ENCODE measurements at places on chromosomes 7 and 10.

GRCh38 chr10:33632432-33632831 lies 298.0 kb upstream of the NRP1 start:
- no peak for DNase-seq

DNA sequence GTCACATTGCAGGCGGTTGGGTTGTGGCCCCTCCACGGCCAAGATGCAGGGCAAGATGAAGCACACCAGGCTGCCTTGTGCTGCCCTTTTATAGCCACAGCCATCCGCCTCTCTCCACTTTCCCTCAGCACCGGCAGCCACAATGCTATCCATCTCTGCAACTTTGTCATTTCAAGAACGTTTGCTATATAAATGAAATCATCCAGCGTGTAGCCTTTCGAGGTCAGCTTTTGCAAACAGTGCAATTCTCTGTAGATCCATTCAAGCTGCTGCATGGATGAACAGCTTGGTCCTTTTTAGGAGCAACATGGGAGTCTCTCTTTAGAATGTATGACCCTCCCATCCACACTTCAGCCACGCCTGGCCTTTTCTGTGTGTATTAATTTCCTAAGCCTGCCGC lies 6.4 kb upstream of the IL15RA start:
- DNase-seq: no peak

GRCh38 chr7:41592794-41593193 lies 110.1 kb downstream of the INHBA start:
- no peak for DNase-seq

DNA sequence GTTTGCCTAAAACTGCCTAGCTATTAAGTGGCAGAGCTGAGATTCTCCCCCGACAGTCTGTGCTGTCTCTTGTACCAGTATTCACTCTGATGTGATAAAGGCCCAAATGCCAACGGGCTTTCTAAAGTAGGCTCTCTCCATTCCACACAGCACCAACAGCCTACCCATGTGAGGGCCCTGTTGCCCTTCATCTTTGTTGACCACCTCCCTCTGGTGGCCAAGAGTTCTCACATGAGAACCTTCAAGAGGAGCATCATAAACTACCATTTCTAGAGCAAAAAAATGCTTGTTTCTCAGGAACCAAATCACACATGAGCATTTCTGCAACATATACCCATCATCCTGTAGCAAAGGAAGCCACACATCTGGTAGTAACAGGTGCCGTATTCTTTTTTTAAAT lies 185.8 kb downstream of the GRM8 start:
- DNase-seq: peak; percentile 62

DNA sequence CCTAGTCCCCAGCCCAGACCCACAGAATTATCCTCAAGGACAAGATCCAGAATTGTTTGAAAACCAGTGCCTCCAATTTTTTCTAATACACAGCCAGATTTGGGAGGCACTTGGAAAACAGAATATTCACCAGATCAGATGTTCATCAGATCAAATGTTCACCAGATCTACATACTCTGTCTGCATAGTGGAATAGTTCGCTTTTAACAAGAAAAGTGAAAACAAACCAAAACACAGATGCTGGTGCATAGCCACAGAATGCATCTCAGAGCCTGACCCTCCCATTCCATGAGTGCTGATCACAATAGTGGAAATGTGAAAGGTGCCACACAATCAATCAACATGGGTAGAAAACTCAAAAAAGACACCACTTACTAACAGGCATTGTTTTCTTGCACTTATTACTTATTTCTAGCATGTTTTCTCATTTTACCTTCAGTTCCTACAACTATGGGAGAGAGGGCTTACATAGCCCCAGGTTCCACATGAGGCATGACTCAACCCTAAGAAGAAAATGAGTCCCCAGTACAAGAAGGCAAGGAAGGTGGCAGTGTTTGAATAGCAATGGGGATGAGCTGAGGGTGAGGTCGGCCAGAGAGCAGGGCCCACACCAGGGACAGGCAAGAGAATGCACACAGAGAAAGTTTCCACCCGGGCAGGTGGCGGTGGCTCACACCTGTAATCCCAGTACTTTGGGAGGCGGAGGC lies 432.7 kb upstream of the NFE2L3 start:
- DNase-seq: no peak

- peak; percentile 14 for DNase-seq
Observed at GRCh38 chr7:22442187-22442881, 57.7 kb downstream of the STEAP1B start.

- no peak for DNase-seq
Observed at GRCh38 chr10:15223174-15223573, 54.7 kb upstream of the NMT2 start.

DNA sequence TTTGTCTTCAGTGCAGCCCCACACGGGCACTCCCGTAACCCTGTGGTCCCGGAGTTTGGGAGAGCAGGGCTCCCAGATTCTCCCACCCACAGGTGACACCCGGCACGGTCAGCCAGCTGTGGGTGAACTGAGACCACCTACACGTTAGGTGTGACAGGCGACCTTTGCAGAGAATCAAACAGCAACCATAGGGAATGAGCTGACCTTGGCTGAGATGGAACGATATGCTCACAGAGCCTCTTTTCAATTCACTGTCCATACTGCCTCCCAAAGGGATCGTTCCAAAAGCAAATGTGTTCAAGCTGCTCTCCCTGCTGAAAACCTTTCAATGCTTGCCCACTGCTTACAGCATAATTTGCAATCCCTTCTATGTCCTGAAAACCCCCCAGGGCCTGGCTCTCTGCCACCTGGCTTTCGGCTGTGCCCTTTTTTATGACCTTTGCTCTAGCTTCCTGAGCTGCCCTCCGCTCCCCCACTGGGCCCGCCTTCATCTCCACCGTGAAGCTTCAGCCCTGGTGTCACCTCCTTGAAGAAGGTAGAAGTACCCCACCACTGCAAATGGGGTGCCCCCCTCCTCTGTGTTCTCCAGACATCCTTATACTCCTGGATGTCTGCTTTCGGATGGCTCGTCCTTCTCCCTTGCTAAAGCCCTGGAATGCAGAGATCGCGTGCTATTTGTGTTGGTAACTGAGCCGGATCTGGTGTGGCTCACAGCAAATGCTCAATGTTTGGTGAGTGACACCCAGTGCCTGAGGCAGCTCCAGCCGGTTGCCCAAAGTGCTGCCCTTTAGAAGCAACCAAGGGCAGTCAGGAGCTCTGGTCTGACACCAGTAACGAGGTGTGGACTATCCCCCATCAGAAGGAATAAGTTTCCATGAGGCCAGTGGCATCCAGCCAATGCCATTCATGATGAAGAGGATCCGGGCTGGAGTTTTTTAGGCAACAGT lies 90.4 kb downstream of the KIAA1549 start:
- peak; percentile 35 for DNase-seq

DNA sequence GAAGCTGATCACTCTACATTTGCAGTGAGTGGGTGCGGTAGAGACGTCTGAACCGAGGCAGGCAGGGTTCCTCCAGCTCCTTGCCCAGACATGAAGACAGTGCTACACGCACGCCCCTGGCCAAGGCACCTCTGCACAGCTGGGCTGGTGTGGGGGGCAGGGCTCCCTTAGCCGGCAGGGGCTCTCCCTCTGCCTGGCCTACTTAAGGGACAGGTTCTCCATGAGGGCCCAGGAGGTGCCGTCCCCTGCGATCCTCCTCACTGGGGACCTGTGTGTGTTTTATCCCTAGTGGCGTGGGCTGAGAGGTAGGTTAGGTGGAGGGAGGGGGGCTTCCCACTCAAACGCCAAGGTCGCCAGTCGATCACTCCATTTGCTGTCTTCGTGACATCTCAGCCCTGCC lies 35.3 kb downstream of the IL15RA start:
- DNase-seq: no peak

DNA sequence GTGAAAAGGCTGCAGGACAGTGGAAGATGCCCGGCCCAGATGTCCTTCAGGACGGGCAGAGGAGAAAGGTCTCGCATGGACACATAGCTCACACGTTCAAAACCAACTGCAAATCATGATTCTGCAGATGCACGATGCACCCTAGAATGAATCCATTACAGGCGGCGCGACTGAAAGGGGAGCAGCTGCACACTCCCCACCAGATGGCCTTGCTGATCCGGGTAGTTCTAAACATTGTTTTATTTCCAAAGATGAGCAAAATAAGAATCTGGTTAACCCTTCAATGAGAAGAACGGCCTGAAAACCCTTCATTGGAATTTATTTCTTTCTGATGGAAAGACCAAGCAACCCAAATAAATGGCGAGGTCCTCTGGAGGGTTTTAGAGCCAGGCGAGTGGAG lies 33.8 kb downstream of the CHST15 start:
- no peak for DNase-seq
